ENCODE measurements at places on chromosomes 6 and 20.

- no peak for DNase-seq
Measured at GRCh38 chr20:55354720-55355119, 650.6 kb downstream of the CBLN4 start.

DNA sequence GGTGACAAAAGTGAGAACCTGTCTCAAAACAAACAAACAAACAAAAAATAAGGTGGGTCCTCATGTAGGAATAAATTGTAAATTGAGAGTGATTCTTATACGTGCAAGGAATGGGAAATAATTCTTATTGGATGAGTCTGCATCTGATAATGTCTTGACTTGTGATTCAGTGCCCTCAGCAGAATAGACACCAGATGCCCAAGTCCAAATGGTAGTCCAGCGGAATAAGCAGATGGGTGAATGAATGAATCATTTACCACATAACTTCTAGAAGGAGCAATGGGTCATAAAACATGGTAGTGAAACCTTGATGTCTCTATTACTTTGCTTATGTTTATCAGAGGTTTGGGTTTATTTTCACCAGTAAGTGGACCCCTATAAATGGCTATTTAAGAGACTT, 747.7 kb downstream of the PHF3 start:
- DNase-seq: no peak

GRCh38 chr6:167906899-167907298, 80.2 kb downstream of the AFDN start:
- no peak for DNase-seq

GRCh38 chr6:153125032-153125431, 6.0 kb downstream of the RGS17 start:
- no peak for DNase-seq

- no peak for DNase-seq
Measured at GRCh38 chr6:164469276-164469949, 840.0 kb downstream of the C6orf118 start.

GRCh38 chr6:10960171-10960570, 73.3 kb downstream of the SYCP2L start:
- DNase-seq: no peak

DNA sequence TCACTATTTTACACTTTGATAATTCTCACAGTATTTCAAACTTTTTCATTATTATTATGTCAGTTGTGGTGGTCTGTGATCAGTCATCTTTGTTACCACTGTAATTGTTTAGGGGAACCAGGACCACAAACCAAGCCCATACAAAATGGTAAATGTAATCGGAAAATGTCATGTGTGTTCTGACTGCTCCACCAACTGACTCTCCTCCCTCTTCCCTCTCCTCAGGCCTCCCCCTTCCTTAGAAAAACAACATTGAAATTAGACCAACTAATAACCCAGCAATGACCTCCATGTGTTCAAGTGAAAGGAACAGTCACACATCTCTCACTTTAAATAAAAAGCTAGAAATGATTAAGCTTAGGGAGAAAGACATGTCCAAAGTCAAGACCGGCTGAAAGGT, 63.8 kb downstream of the GMDS start:
- no peak for DNase-seq

GRCh38 chr6:54980511-54981275, 134.1 kb downstream of the FAM83B start:
- no peak for DNase-seq

Data from NCI-H187 (cell line).